Non-pigmented ciliary epithelial cell (primary cell): ENCODE measurements at places on chromosomes 2 and 18.

DNA sequence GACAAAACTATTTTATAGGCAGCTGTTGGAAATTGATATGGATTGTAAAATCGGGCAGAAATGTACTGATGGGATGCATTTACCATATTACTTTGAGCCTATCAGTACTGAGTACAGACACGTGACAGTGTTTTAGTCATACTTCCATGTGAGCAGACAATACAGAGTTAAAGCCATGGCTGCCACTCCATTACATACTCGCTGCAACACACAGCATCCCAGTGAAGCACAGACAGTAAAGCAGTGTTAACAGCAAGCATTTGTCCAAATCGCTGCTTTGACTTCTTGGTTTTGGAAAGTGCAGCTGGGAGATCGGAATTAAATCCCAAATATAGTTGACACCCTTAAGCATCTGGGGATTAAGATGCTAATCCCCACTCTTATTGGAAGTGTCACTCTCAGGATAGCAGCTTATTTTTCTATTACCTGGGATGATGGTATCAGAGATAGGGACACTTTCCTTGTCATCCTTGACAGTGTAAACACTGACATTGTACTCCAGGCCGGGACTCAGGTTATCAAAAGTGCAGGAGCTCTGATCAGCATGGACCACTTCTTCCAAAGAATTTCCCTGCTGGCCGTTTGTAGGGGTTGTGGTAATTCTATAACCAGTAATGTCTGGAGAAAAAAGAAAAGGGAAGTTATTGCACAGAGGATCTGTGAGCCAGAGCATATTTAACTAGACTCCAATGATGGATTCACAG lies 41.6 kb downstream of the FN1 start:
- no peak for DNase-seq

GRCh38 chr2:79993144-79993543 lies 311.4 kb downstream of the LRRTM1 start:
- no peak for DNase-seq

GRCh38 chr2:172109256-172109987 lies 6.7 kb upstream of the DLX2 start:
- DNase-seq, result no peak

GRCh38 chr2:20106746-20107145 lies 55.3 kb upstream of the LAPTM4A start:
- no peak for DNase-seq

DNA sequence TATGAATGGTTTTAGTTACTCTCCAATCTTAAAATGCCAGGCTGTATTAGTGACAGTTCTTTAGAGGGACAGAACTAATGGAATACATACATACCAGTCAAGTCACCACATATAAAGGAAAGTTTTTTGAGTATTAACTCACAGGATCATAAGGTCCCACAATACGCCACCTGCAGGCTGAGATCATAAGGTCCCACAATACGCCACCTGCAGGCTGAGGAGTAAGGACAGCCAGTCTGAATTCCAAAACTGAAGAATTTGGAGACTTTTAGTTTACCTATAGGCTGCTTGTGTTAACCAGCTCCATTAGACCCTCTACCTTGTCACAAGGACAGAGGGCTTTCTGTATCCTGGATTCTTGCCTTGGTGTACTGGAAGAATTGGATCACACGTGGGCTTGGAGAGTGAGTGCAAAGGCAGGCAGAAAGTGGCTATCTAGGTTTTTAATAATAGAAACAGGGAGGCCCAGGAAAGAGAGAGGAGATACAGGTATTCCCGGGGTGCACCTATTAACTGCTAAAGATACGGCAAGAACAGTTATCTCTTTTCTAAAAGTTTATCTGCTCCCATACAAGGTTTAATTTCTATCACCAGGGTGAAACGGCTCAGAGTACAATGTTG lies 234.9 kb upstream of the CYRIA start:
- DNase-seq, result no peak
